GM18507 (cell line): ENCODE measurements at places on chromosomes 2 and 18.

- DNase-seq = no peak
Observed at GRCh38 chr18:48819781-48820482, 130.8 kb downstream of the SMAD7 start.

GRCh38 chr2:205657579-205657978 lies 24.7 kb upstream of the NRP2 start:
- no peak for DNase-seq

DNA sequence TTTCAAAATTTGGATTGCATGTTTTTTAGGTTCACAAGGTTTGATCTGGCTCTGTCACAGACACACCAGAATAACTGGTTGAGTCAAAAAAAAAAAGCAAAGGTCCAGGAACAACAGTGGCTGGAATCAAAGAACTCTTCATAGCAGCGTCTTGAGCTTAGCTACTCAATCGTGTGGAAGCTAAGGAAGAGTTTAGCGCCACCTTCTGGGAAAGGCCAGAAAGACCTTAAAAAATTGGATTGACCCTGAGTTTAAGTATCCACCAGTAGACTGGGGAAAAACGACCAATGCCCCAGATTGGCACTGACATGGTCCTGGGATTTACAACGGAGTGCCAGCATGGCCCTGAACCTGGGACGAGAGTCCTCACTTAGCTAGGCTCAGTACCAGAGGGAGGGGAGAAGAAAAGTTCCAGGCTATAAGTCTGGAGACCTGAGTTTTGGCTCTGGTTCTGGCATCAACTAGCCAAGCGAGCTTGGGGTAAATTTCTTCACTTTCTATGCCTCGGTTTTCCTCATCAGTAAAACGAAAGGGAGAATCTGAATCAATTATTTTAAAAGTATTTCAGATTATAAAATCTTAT lies 71.1 kb upstream of the TFCP2L1 start:
- DNase-seq = peak; percentile 17

- no peak for DNase-seq
Observed at GRCh38 chr2:111119822-111120252, 877 bp upstream of the BCL2L11 start.

DNA sequence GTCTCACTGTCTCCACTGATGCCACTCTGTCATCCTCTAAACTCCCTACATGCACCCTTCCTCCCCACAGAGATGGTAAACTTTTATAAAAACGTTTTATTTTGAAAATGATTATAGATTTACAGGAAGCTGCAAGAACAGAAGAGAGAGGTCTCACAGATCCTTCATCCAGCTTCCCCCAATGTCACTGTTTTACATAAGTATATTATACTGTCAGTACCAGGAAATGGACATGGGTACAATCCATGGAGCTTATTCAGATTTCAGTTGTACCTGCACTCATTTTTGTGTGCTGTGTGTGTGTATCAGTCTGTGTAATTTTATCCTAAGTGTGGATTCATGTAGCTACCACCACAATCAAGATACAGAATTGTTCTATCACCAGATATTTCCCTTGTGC lies 46.7 kb upstream of the FOXI3 start:
- DNase-seq = no peak

DNA sequence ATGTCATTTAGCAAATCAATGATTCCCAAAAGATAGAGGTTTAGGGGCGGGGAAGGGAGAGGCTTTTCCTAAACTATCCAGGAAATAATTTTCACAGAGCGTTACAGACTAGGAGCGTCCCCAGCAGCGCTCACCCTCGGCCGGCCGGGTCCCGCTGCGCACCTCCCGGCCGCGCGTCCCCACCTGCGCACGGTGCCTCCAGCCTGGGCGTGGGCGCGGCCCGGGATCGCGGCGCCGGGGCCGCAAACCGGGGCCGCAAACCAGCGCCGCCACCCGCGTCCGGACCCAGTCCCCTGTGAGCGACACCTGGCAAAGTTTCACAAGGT lies 684 bp upstream of the ZCCHC2 start:
- DNase-seq = no peak

- DNase-seq = no peak
Observed at GRCh38 chr2:122156176-122156890, 400.9 kb downstream of the TSN start.

DNA sequence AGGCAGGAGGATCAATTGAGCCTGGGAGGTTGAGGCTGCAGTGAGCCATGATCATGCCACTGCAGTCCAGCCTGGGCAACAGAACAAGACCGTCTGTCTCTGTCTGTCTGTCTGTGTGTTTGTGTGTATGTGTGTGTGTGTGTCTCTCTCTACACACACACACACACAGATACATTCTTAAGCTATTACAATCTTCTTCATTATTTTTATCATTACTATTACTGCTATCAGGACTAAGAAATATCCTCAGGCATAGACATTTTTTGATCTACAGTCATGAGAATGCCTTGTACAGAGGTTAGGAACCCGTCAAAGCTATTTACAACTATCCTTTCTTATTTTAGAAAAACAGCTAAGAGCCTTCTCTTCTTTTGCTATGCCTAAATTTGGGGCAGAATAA lies 207.4 kb downstream of the NEDD4L start:
- no peak for DNase-seq

GRCh38 chr2:143375384-143375880 lies 246.2 kb downstream of the ARHGAP15 start:
- DNase-seq = no peak

DNA sequence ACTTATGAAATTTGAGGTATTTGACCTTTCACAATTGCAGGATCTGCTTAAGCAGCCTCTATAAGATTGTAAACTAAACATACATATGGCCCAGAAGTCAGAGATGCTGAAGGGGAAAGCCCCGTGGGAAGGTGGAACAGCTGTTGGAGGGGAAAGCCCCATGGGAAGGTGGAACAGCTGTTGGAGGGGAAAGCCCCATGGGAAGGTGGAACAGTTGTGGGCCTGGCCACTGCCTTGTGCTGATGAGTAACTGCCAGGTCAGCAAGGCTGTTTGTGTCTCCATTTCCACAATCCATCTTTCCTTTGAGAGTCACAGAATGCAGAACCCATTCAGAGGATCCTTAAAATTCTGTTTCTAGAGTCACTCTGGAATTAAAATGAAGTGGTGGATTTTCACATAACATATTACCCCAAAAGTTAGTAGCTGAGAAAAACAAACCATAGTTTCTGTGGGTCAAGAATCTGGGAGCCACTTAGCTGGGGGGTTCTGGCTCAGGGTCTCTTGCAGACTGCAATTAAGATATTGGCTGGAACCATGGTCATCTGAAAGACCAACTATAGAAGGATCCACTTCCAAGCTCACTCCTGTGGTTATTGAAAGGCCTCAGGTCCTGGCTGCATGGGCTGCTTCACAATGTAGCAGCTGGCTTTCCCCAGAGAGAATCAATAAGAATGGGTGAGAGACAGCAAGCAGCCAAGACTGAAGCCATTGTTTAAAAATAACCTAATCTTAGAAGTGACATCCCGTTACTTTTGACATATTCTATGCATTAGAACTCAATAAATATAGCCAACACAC lies 86.6 kb upstream of the CAVIN2 start:
- no peak for DNase-seq

- DNase-seq = no peak
Observed at GRCh38 chr2:230441227-230441897, 25.4 kb downstream of the SP100 start.

DNA sequence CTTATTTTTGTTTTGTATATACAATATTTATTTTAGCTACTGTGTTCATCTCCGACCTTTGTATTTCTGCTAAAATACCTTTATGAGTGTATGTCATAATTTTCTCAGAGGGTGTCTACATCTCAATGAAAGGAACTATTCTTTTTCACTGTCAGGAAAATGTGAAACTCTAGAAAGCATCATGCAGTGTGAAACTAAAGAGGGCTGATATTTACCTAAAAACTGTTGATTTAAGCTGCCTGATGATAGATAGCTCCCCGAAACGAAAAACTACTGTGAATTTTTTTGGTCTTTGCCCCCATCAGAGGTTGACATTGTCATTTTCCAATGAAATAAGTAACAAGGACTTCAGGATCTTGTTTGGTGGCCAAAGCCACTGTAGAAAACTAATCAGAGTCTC lies 38.8 kb downstream of the TMEM178A start:
- DNase-seq = no peak

DNA sequence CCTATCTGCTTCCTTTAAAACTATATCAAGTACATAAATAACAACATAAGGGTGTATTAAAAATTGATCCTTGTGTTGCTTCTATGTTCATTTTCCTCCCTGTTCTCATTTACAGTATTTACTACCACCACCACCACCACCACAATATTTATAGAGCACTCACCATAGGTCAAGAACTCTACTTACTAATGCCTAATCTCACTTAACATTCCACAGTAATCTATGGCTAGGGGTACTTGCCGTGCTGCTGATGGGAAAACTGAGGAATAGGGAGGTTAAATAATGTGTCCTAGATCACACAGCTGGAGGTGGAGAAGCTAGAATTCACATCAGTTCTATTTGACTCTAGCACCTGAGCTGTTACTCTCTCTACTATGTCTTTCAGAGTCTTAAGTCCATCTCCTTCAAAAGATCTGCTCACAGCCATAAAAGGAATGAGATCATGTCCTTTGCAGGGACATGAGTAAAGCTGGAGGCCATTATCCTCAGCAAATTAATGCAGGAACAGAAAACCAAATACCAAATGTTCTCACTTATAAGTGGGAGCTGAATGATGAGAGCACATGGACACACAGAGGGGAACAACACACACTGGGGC lies 54.1 kb upstream of the ZNF385B start:
- DNase-seq = no peak

- no peak for DNase-seq
Observed at GRCh38 chr18:4549164-4549872, 94.2 kb upstream of the DLGAP1 start.

DNA sequence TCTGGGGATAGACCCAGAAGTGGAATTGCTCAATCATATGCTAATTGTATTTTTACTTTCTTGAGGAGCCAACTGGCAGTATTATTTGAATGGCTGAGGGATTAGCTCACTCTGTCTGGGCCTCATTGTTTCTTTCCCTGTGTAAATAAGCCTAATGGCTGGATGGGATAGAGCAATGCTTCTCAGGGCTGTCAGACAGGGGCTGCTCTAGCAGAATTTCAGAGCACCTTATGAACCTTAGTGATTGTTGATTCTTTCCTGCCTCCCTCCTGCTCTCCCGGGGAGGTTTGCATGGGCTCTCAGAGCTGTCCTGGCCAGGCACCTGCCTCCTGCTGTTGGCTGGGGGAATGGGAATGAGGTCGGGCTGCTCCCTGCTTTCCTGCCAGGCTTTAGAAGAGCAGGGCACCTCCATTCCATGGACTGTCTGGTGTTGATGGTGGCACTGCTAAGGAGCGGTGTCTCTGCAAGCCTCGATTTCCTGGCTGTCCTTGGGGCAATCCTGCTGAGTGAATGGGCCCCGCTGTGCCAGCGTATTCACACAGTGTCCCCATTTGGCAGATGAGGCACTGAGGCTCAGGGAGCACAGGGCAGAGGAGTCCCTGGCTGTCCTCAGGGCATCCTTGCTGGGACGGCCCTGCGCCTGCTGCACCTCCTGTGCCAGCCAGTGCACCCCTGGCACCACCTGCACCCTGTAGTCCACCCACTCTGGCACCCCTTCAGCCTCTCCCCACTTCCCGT lies 468.2 kb upstream of the HS6ST1 start:
- DNase-seq = no peak

- DNase-seq = no peak
Observed at GRCh38 chr2:86295066-86295465, 42.4 kb downstream of the REEP1 start.

GRCh38 chr2:60324536-60324935 lies 228.9 kb downstream of the BCL11A start:
- no peak for DNase-seq

DNA sequence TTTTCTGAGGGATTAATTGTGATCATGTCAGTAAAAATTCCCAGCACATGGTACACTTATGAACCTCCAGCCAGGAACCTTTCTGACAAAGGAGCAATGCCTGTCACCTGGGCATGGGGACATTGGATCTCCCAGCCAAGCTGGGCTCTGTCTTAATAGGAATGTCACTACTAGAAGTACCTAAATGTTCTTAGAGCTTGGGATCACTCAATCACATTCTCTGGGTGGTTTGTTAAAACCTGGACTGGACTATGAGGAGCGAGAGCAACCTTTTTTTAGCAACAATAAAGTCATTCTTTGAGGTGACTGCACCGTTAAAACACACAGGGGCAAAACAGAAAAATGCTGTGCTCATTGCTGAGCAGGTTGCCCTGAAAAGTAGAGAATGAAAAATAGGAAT lies 6.4 kb upstream of the PPP1CB start:
- DNase-seq = no peak

- no peak for DNase-seq
Observed at GRCh38 chr2:164127971-164128527, 392.2 kb upstream of the FIGN start.

DNA sequence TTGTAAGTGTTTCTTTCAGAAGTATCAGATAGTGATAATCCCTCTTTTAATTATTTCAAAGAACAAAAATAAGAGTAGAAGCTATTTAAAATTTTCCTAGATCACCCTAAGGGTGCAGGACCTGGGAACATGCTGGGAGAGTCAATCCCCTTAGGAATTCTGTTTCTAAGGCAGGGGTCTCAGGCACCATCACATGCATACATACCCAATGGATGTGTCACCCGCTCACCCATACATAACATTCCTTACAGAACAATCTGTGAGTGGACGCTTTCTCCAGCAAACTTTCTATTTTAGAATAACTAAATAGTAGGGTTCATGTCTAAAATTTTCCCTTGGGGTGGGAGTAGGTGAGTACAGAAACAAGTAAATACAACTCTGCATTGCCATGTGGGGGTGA lies 8.4 kb downstream of the DSEL start:
- no peak for DNase-seq

- no peak for DNase-seq
Observed at GRCh38 chr18:38473535-38473934, 907.9 kb upstream of the CELF4 start.

GRCh38 chr2:239881561-239882320 lies 143.4 kb downstream of the NDUFA10 start:
- no peak for DNase-seq

GRCh38 chr2:100423631-100424030 lies 6.2 kb upstream of the CHST10 start:
- DNase-seq = no peak

DNA sequence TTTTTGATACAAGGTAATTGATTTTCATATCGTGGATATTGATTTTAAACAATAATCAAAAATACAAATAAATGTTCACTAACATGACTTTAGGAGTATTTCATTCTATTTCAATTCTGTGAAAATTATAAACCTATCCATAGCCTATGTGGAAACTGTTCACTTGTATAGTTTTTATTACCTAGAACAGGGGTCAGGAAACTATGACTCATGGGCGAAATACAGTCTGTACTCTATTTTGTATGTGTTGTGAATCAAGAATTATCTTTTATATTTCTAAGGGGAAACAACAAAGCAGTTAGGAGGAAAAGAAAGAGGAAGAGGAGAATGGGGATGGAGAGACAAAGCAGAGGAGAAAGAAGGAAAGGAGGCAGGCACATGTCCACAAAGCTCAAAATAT lies 181.7 kb upstream of the VRK2 start:
- DNase-seq = no peak
